GM12891 (cell line): ENCODE measurements at places on chromosomes 13 and 19.

GRCh38 chr19:7678971-7679751 is 1.5 kb upstream of the TRAPPC5 start:
- no peak for DNase-seq

GRCh38 chr19:1752009-1752756 is 1.1 kb upstream of the ONECUT3 start:
- no peak for DNase-seq

- no peak for DNase-seq
These were observed 2673.8 kb downstream of the PCDH9 start for GRCh38 chr13:64556376-64556775.

GRCh38 chr19:14775869-14776586 is 2.3 kb downstream of the ADGRE2 start:
- peak; percentile 28 for DNase-seq

- peak; percentile 53 for DNase-seq
These were observed 45.8 kb downstream of the GGACT start for GRCh38 chr13:100542826-100543156.

- no peak for DNase-seq
These were observed 11.4 kb downstream of the ONECUT3 start for GRCh38 chr19:1764729-1765128.

- no peak for DNase-seq
These were observed 536 bp downstream of the FAM32A start for GRCh38 chr19:16185768-16186123.

GRCh38 chr19:17135001-17135853 is 59.6 kb downstream of the MYO9B start:
- DNase-seq = peak; percentile 57

GRCh38 chr19:48194041-48194843 is 23.8 kb downstream of the ZSWIM9 start:
- DNase-seq = no peak

GRCh38 chr19:47398707-47399597 is 20.4 kb downstream of the MEIS3 start:
- no peak for DNase-seq

DNA sequence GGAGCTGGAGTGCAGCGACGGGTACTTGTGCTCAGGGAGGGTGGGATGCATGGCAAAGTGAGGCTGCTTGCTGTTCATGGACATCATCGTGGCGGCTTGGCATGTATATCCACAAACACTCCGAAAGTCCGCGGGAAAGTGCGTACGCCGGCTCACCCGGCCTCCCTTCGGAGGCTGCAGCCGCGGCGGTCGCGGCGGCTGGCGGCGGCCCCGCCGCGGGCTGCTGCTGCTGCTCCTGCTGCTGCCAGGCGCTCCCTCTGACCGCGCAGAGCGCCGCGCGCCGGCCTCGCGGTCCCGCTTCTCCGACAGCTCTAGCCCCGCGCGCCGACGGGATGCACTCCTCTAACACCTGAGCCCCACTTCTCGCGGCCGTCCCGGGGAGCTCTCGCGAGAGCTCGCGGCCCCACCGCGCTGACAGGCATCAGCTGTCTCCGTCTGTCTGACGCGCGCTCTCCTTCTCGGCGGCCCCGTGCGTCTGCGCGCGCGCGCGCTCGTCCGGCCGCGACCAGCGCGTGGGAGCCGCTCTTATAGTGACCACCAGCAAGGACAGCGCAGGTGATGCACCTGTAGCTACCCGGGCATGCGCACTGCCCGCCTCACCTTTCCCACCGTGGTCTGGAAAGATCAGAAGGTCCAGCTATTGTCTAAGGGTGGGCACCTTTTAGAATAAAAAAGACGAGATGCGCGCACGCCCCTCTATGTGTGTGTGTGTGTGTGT is at the start of gene POU4F1:
TSS of gene POU4F1 (minus strand) at position 313 of the 718 bp plus-strand sequence. CDS start at position 87, 226 bp downstream.
- DNase-seq = peak; percentile 80

DNA sequence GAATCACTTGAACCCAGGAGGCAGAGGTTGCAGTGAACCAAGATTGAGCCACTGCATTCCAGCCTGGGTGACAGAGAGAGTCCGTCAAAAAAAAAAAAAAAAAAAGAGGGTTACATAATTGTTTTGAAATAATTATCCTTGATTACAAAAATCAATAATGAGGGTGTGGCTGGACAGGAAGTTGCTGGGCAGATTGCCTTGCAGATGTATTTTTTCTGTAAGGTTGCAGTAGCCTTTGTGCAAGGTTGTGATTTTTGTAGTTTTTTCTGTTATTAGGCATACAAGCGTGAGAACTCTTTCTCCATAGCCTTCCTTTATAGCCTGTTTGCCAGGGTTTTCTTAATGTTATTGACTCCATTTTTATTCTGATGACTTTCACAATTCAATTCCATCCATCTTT is 40.7 kb upstream of the SIN3B start:
- no peak for DNase-seq

DNA sequence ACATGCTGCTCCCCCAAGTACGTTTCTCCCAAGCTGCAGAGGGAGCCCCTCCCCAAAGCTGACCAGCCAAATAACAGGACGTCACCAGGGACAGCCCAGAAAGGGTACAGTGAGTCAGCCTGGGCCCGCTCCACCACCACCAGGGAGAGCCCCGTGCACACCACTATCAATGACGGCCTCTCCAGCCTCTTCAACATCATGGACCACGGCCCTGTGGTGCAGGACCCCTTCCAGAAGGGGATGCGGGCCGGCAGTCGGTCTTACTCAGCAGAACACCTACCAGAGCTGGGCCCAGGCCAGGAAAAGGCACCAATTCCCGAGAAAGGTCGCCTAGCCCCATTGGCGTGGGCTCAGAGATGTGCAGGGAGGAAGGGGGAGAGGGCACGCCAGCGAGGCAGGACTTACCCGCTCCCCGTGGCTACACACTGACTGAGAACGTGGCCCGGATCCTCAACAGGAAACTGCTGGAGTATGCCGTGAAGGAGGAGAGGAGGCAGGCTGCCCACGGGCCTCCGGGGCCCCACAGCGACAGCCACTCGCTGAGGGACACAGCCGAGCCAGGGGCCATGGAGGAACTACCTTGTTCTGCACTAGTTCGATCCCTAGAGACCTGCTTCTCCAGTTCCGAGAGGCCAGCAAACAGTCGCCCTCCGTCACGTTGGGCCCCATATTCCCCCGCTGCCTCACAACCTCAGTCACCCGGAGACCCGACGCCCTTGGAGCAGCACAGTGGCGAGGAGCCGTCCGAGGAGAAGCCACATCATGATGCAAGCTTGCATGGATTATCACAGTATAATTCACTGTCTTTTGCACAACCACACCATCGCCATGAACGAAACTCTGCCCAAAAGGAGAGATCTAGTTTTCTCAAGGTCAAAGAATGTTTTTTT is 815.9 kb upstream of the KLHL1 start:
- DNase-seq = no peak

GRCh38 chr13:33015791-33016323 is 366 bp upstream of the KL start:
- no peak for DNase-seq

DNA sequence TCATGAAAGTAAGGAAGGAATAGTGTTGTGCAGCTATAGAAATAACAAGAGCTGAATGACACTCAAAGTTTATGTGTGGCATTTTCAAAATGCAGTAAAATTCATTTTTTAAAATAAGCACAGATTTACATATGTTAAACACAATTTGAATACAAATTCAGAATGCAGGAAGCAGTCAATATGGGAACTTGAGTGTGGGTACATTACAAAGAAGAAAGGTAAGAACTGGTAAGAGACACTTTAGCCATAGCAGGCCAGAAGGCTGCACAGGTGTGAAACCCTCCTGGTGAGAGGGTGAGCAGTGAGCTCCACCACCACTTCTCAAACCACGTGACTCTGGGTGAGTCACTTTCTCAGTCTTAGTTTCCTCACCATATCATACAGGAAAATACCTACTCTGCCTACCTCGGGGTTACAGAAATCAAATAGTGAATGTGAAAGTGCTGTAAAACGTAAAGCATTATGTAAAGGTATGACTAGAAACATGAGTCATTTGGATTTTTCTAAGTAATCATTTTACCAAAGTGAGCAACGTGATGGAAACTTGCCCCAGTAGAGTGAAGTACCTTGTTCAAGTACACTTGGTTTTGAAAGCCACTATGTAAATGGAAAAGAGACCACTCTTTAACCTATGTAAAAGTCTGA is 40.5 kb downstream of the USP12 start:
- DNase-seq = peak; percentile 30

DNA sequence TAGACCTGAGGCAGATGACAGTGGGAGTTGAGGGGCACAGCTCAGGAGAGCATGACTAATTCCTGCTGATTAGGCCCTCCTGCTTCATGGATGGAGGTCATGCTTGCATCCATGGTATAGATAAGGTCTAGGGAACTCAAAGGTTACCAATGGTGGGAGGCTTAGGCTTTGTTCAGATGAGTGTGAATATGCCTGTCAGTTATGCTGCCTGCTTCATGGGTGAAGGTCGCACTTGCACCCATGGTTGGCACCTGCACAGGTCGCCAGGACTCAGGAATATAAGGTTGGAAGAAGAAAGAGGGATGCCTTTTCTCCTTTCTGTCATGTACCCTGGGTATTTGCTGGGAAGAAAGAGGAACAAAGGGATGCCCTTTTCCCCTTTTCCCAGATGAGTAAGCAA is 53.4 kb upstream of the GJB6 start:
- DNase-seq = no peak

DNA sequence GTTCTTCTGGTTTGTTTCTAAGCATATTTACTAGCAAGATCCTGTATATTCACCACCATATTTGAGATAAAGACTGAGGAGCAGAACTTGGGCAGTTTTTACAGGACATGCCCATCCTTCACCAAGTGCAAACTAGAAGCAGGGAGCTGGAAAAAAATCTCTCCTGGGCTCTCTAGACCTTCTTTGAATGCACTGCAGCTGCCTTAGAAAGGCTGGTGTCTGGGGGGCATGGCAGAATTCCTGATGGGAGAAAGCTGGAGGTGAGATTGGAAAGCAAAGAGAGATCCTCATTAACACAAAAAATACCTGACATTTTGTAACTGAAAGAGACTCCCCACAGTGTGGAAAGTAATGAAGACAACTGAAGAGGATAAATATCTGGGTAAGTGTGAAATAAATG is 1612.1 kb downstream of the OLFM4 start:
- no peak for DNase-seq

DNA sequence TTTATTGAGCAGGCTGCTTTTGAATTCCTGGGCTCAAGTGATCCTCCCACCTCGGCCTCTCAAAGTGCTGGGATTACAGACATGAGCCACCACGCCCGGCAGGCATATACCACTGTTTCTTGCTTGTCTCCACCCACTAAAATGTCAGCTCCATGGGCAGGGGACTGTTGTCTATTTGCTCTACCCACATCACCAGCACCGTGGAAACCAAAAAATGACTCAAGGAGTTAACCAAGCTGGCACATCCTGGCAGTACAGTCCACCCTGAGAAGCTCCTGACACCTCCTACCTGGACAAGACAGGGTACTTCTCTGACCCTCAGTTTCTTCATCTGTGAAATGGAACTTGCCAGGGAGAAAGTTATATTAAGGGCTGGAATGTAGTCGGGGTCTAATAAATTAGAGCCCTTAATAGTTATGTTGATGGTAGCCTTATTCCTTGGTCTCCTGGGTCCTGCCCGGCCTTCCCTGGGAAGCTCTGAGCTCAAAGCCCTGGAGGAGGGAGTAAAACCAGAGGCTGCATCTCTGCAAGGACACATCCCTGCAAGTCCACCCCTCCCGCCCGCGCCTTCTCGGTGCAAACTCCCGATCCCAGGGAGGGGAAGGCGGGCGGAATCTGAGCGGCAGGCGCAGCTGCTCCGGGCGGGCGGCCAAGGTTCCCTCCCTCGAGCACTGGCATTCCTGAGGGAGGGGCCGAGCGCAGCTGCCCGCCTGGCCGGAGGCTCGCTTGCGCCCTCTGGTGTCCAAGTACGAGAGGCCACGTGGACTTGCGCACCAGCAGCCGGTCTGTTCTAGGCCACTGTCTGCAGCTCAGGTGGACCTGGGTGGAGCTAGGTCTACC is 14.1 kb downstream of the RDH8 start:
- DNase-seq = peak; percentile 88

DNA sequence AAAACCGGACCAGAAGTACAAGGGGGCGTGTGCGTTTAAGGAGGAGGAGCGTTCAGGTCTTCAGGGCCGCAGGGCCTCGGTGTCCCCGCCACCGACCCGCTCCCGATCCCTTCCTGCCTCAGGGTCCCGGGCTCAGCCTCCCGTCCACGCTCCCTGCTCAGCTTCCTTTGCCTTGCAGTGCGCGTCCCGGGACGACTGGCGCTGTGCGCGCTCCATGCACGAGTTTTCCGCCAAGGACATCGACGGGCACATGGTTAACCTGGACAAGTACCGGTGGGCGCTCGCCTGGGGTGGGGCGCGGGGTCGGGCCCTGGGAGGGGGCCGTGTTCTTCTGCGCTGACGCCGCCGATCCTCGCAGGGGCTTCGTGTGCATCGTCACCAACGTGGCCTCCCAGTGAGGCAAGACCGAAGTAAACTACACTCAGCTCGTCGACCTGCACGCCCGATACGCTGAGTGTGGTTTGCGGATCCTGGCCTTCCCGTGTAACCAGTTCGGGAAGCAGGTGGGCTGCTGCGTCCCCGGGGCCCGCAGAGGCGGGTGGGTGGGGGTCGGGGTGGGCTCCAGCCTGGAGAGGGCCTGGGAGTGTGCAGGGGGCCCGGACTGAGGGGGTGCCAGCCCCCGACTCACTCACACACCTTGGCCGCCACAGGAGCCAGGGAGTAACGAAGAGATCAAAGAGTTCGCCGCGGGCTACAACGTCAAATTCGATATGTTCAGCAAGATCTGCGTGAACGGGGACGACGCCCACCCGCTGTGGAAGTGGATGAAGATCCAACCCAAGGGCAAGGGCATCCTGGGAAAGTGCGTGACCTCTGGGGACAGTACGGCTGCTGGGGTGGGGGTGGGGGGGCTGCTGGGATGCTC is 1.4 kb downstream of the GPX4 start:
- DNase-seq = peak; percentile 62

DNA sequence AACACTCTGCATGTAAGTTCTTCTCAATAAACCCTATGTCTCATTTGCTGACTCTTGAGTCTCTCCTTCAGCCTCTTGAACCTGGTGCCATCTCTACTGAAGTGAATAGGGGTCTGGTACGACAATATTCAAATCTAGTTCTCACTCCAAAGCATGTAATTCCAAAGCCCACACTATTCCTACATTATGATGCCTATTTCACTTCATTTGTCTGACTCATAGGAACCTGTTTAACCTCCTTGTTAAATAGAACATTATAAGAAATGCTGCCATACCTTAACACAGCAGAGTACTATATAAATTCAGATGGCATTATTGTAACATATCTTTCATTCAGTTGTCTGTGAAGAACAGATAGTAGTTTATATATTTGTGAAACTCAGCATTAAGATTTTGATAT is 67.1 kb downstream of the STARD13 start:
- no peak for DNase-seq

DNA sequence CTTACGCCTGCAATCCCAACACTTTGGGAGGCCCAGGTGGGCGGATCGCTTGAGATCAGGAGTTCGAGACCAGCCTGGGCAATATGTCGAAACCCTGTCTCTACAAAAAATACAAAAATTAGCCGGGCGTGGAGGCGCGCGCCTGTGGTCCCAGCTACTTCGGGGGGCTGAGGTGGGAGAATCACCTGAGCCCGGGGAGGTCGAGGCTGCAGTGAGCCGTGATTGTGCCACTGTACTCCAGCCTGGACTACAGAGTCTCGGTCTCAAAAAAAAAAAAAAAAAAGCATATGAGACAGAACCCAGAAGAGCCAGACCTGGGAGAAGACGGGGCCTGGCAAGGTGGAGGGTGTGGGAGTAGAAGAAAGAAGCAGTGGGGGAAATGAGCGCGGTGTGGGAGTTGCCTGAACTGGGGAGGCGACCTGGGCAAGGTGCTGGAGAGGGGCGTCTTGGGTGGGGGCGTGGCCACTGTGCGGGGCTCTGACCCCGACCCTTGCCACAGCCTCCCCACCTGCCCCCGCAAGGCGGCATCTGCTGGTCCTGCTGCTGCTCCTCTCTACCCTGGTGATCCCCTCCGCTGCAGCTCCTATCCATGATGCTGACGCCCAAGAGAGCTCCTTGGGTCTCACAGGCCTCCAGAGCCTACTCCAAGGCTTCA is 533 bp downstream of the DKKL1 start:
- DNase-seq = no peak
